ENCODE measurements at places on chromosomes 2 and 18.
A peak's percentile ranks its signal among the peaks of the same experiment; 100 is the strongest.

DNA sequence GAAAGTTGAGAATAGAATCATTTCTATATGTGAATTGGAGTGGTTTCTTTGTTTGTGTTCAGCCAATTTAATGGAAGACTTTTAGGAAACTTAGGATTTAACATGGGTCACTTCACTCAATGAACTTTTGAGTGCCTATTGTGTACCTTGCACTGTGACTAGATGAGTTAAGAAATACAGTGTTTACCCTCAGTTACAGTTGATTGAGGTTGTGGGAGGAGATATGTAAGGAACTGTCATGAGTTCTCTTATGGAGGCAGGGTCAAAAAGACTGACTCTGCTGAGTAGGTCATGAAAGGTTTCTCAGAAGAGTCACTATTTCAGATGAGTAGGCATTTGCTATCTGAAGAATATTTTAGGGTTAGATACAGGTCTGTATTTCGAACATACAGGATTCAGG, 98.6 kb downstream of the RAB3GAP1 start:
- DNase-seq: no peak

DNA sequence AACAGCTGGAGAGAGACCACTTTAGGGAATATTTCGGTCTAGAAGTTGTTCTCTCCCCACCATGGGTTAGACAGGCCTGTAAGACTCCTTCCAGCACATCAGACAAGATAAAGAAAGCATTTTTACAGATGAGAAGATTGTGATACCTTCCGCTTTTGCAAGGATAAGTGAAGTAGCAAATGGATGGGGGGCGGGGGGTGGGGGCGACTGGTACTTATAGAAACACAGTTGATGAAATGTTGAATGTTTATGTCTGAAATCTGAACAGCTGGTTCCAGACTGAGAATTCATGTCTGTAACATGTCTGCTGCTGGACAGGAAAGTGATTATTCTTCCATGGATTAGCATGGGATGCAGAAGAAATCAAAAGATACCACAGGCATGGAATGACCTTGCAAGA, 90.5 kb upstream of the FN1 start:
- no peak for DNase-seq

GRCh38 chr2:153232464-153232863, 246.1 kb downstream of the RPRM start:
- DNase-seq: no peak

DNA sequence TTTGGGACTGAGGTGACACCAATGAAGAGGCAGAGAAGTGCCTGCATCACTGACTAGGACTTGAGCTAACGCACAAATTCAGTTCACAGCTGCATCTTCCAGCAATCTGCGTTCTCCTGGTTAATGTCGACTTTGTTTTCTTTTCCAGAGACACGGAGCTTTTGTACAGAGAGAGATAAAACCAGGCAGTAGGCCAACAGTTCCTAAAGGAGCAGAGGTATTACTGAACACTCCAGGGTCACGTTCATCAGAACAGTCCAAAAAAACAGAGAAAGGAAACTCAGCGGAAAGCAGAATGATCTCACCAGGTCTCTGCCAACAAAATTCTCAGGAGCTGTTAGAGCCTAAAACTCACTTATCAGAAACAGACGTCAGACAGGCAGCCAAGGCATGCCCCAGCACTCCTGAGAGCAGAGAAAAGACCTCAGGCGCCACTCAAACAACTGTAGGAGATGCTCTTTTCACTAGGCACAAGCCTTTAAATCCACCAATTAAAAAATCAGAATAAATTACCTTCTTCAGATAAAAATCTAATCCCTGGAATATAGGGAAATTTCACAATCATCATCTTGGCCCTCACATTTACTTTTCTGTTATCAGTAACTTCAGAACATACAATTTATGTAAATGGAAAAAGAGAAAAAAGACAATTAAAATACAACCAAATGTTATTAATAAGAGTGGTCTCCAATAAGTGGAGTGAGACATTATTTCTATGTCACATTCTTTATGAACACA, 95.9 kb upstream of the SPTBN1 start:
- peak; percentile 92 for DNase-seq

- no peak for DNase-seq
These were observed 392.1 kb downstream of the CDH19 start for GRCh38 chr18:66211749-66212148.

GRCh38 chr2:174787487-174788205, 23.4 kb upstream of the CHRNA1 start:
- peak; percentile 100 for DNase-seq

DNA sequence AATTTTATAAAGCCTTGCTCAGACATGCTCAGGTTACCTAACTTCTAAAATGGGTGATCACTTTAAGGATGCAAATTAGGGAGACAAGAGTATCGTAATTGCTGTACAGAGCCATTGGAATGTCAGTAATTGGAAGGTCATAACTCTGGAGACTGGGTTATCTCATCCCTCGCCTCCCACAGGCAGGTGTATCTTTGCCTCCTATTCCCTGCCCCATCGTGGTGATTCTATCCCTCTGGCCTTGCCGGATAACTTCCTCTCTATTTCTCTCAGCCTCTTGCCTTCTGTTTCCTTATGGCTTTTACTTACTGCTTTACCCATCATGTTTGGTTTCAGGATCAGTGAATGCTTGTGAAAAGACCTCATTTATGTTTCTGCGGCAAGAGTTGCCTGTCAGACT, 2.5 kb downstream of the PDK1 start:
- no peak for DNase-seq
